Activated naive CD4-positive, alpha-beta T cell treated with Interleukin-2 at 50 U/mL for 16 hours (primary cell): ENCODE measurements at places on chromosomes 3 and 15.

- no peak for DNase-seq
Measured at GRCh38 chr3:69370156-69370883, 15.6 kb downstream of the FRMD4B start.

DNA sequence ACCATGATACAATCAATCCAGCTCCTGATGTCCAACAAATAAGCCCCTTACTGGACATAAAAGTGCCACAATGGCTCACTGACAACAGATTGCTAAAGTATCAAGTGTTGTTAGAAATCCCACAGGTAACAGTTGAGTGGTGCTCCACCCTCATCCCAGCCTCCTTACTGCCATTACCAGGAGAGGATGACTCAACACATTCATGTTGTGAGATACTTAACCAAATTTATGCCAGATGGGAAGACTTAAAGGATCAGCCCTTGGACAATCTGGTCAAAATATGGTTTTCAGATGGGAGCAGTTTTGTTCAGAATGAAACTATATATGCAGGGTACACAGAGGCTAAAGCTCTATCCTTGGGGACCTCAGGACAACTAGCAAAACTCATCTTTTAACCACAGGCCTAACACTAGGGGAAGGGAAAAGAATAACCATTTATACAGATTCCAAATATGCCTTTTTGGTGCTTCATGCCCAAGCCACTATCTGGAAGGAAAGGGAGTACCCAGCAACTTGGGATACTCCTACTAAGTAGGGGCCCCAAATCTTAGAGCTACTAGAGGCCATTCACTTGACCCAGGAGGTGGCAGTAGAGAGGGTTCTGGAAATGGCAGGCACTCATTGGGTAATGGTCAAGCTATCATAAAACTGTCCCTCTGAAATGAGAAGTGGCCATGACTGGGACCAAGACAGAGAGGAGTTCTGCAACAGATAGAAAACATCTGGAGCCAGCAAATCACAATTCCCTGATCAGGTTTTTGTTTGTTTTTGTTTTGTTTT lies 6.9 kb upstream of the ZNF662 start:
- no peak for DNase-seq

DNA sequence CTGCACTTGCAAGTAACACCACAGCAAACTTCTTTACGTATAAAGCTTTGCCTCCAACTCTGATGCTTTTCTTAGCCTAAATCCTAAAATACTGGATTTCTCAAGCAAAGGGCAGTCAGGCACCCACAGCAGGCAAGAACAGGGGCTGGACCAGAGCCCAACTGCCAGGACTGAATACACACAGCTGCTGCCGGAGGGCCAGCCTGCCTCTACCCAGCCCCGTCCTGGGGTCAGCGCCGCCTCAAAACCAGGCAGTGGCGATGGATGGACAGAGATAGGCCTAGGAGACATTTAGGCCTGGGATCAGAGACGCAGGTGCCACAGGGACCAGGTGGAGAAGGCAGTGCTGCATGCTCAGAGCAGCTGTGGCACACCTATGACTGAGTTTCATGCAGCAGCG lies 47.6 kb upstream of the SEC61A1 start:
- no peak for DNase-seq

- DNase-seq = no peak
Measured at GRCh38 chr3:73707772-73708171, 83.0 kb upstream of the PDZRN3 start.

- no peak for DNase-seq
Measured at GRCh38 chr3:103440539-103441203, 1005.9 kb downstream of the ZPLD1 start.

DNA sequence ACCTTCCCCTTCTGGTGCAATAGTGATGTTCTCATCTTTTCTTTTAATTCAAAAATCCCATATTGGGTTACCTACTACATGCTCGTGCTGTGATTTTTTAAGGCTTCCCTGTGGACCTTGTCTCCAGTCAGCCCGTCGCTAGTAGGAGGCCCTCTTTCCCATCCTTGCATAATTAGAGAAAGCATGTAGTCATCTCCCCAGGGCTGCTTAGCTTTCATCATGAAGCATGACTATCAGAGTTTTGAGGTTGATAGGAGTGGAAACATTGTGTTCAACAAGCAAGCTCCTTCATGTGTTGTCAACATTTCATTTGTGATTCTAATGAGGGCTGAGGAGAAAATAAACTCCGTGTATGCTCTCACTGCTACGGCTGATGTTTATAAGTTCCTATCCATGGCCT lies 8.7 kb upstream of the LRTM1 start:
- DNase-seq = no peak

DNA sequence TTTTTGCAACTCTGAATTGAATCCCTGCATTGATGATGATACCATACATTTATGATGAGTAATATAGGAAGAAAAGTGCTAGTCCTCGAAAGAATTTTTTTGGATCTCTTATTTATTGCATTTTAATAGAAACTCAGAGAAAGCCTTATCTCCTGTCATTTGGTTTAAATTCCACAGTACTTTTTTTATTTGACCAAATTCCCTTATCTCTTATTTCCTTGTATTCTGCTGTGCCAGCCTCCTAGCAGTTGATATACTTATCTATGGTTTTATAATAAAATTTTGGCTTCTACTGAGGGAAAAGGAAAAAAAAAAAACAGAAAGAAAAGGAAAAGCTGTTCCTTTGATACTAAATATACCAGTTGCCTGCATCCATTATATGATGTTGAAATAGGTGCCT lies 535.1 kb upstream of the NR2F2 start:
- no peak for DNase-seq

GRCh38 chr3:61666615-61667330 lies 105.4 kb downstream of the PTPRG start:
- DNase-seq = no peak

DNA sequence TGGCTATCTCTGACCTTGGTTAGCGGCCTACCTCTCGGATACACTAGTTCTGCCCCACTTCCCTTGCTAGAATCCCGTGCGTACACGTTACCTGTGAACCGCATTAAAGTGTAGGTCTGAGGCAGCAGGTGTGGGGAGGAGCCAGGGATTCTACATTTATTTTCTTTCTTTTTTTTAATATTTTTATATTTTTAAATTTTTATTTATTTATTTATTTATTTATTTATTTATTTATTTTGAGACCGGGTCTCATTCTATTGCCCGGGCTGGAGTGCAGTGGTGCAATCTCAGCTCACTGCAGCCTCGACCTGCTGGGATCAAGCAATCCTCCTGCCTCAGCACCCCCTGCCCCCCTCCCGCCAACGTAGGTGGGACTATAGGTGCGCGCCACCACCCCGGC lies 60.9 kb upstream of the NR2E3 start:
- DNase-seq = no peak

GRCh38 chr3:181622365-181622764 lies 89.4 kb upstream of the SOX2 start:
- no peak for DNase-seq

- DNase-seq = no peak
Measured at GRCh38 chr3:32630266-32630665, 54.7 kb upstream of the CNOT10 start.

GRCh38 chr3:29426302-29427226 lies 145.7 kb downstream of the RBMS3 start:
- DNase-seq = no peak

GRCh38 chr3:112199622-112200316 lies 66.7 kb upstream of the GCSAM start:
- DNase-seq = no peak

GRCh38 chr15:71736286-71736947 lies 73.9 kb upstream of the NR2E3 start:
- no peak for DNase-seq

DNA sequence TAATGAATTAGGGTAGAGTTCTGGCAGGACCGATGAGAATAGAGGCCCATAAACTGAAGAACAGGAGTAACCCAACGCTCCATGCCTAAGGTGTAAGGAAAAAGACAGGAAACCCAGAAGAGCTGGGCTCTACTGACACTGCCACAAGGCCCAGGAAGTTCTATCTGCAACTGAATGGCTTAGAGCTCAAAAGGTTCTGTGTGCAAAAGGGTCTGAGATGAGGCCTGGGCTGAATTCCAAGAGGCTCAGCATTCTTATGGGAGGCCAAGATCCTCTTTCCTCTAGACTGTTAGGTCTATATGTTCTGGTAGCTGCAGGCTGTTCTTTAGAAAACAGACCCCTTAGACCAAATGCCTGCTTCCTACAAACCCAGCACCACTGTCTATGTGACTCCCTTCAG lies 30.5 kb upstream of the PRSS50 start:
- no peak for DNase-seq

- DNase-seq = no peak
Measured at GRCh38 chr3:78077842-78078241, 1037.9 kb downstream of the ROBO2 start.

- no peak for DNase-seq
Measured at GRCh38 chr3:78765671-78766485, 1001.9 kb downstream of the ROBO1 start.

GRCh38 chr3:145055375-145056076 lies 1083.9 kb downstream of the DIPK2A start:
- DNase-seq = no peak

DNA sequence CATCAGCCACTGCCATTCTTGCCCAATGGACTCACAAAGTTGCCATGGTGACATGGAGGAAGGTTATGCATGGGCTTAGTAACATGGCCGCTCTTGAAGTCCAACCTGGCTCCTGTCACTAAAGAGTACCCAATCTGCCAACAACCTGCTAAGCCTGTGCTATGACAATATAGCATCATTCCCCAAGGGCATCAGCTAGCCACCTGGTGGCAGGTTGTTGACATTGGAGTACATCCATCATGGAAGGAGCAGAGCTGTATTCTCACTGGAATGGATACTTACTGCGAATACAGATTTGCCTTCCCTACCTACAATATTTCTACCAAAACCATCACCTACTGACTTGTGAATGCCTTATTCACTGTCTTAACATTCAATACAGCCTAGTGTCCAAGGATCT lies 138.9 kb upstream of the RORA start:
- DNase-seq = no peak

DNA sequence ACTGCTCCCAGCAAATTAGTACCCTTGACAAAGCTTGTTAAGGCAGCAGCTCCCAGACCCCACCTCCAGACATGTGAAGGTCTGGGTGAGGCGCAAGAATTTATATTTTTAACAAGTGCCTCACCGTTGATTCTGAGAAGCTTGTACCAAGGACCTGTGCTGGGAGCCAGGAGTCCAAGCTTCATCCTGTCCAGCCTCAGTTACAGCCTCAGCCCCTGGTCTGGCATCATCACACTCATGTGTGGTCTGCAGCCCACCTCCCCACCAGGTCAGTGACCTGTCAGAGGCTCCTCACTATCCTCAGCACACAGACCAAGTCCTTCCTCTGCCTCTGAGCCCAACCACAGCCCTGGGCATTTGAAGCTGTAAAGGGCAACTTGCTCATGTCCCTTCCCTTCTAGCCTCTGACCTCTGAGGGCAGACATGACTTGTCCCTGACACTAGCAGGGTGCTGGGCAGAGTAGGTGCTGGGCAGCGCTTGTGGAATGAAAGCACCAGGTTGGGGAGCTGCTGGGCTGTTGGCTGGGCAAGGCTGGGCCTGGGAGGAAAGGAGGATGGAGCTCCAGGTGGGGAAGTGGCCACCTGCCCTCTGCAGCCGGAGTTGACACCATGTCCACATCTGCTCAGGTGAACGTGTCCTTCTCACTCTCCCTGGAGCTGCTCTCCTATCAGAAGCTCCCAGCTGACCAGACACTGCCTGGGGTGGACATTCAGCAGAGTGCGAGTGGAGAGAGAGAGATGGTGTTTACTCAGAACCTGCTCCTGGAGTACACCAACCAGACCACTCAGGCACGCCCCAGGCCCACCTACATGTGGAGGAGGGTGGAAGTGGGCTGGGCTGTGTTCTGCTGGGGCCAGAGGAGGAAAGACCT lies 16.9 kb downstream of the ACAA1 start:
- DNase-seq = no peak

- no peak for DNase-seq
Measured at GRCh38 chr15:90860942-90861675, 7.3 kb upstream of the FURIN start.

DNA sequence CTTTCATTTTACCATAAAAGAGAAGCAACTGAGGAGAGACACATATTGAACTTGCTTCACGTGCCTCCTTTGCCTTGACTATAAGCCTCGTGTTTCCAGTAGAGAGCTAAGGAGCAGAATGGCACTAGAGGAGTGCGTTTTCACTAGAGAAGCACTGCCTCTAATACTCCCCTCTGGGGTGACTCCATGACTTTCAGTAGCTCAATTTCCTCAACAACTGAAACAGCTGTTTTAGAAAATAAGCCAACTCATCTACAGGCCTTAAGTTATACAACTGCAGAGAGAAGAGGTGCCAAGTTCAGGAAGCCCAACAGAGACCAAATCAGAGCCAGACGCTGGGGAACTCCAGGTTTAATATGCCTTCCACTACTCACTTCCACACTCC lies 1.9 kb downstream of the UBP1 start:
- no peak for DNase-seq

DNA sequence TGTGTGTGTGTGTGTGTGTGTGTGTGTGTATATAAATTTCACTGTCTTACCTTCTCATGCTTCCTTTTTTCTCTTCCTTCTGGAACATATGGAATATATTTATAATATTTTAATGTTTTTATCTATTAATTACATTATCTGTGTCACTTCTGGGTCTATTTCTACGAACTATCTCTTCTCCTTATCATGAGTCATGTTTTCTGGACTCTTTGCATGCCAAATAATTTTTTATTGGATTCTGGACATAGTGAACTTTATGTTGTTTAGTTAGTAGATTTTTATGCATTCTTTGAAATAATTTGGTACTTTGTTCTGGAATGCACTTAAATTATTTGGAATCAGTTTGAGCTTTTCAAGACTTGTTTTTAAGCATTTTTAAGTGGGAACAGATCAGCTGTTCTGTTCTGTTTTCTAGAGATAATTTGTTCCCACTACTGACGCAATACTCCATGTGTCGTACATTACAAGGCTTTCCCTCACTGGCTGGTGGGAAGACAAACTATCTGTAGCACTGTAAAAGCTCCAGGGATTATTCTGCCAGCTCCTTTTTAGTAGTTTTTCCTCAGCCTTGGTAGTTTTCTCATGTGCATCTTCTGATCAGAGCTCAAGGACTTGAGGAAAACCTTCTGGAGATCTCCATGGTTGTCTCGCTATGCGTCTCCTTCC lies 302.0 kb downstream of the CLSTN2 start:
- no peak for DNase-seq

DNA sequence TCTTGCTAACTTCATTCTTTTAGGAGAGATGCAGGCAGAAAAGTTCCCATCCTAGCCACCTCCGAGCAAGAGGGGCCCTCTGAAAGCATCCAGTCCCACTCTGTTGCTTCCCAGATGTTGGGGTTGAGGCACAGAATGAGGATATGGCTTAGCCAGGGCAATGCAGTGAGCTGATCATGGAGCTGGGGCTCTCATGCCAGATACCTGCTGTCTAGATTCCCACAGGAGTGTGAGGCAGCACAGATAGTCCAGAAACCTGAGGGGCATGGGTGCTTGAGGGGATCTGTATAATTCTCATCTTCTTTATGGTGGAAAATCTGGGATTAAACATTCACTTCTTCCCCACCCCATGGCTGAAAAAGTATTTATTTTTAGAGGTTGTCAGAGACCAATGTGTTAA lies 1.2 kb downstream of the SLC22A13 start:
- no peak for DNase-seq
